ENCODE measurements at places on chromosomes 4 and X.

DNA sequence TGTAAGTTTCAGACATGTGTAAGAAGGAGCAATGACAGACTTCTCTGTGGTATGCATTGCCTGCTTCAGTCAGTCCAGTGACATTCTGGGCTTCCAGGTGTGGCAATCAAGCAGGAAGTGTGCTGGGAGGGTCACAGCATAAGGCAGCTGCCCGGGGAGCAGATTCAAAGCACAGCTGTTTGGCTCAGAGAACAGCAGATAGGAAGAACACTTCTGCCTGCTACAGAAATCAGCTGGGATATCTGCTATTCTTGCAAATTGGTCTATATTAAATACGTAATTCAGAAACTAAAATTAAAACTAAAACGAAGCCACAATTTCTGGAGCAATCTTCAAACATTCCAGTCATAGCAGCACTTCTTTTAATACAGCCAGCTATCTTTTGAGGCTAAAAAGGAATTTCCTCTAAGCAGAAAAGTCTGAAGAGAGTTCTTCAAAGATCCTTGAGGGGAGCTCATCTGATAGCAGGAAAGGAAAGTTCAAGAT, 47.5 kb upstream of the GALNT7 start:
- H3K36me3 ChIP-seq: no peaks in the 10 kb centered on the region
- H3K27me3 ChIP-seq: no peaks in the 10 kb centered on the region
- no peak overlapping the region for H3K27ac ChIP-seq
- DNase-seq: no peak
- H3K4me1 ChIP-seq: peaks cover 2% of the 10 kb centered on the region
- no peak overlapping the region for H3K4me3 ChIP-seq

DNA sequence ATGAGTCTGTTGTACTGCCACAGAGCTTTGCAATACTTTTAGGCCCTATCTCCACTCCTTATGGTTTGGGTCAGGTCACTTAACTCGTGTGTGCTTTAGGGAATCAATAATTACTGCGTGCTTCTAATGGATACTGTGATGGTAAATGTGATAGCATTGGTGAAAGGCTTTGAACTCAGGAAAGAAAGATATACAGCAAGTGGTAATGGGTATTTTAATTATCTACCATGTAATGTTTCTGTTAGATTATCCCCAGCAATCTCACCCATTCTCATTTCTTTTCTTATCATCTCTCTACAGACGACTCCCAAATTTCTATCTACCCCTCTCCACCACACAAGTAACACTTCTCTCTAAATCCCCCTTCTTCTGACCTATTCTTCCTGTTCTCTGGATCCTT, 128.6 kb downstream of the GPC3 start:
- H3K4me1 ChIP-seq: no peaks in the 10 kb centered on the region
- DNase-seq: no peak
- no peak overlapping the region for H3K27ac ChIP-seq
- H3K27me3 ChIP-seq: no peaks in the 10 kb centered on the region
- no peaks in the 10 kb centered on the region for H3K36me3 ChIP-seq

DNA sequence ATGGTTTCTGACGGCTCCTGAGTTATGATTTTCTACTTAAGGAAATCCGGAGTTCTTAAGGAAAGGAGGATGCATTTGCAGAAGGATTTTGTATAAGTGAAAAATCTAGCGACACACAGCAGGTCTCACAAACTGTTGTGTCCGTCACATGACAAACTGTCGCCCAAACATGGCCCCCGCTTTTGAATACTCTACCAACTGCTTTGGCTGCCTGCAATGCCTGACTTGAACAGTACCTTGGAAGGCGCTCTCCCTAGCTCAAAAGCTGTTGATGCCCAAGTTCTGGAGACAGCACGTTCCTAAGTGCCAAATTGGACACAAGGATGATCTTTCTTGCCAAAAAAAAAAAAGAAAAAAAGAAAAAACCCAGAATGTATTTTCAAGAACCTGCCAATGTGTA, 103.2 kb downstream of the ENPP6 start:
- no peak overlapping the region for H3K27ac ChIP-seq
- no peaks in the 10 kb centered on the region for H3K36me3 ChIP-seq
- DNase-seq: no peak
- H3K27me3 ChIP-seq: no peaks in the 10 kb centered on the region
- no peaks in the 10 kb centered on the region for H3K4me1 ChIP-seq
- H3K4me3 ChIP-seq: no peak overlapping the region

- no peaks in the 10 kb centered on the region for H3K27me3 ChIP-seq
- no peaks in the 10 kb centered on the region for H3K4me1 ChIP-seq
- peaks cover 76% of the 10 kb centered on the region for H3K36me3 ChIP-seq
- no peak overlapping the region for H3K4me3 ChIP-seq
- no peak for DNase-seq
Observed at GRCh38 chr4:94665500-94666404, 92.0 kb upstream of the BMPR1B start.

- H3K27me3 ChIP-seq: no peaks in the 10 kb centered on the region
- H3K4me3 ChIP-seq: no peak overlapping the region
- no peaks in the 10 kb centered on the region for H3K36me3 ChIP-seq
- DNase-seq: no peak
- no peak overlapping the region for H3K27ac ChIP-seq
- peaks cover 9% of the 10 kb centered on the region for H3K4me1 ChIP-seq
Observed at GRCh38 chr4:2280531-2281300, 18.8 kb upstream of the MXD4 start.
